ENCODE measurements at places on chromosomes 12 and 14.

- no peak for DNase-seq
These were observed 79.1 kb downstream of the LRIG3 start for GRCh38 chr12:58841058-58841798.

- no peak for DNase-seq
These were observed 24.5 kb downstream of the ASB2 start for GRCh38 chr14:93951635-93952540.

DNA sequence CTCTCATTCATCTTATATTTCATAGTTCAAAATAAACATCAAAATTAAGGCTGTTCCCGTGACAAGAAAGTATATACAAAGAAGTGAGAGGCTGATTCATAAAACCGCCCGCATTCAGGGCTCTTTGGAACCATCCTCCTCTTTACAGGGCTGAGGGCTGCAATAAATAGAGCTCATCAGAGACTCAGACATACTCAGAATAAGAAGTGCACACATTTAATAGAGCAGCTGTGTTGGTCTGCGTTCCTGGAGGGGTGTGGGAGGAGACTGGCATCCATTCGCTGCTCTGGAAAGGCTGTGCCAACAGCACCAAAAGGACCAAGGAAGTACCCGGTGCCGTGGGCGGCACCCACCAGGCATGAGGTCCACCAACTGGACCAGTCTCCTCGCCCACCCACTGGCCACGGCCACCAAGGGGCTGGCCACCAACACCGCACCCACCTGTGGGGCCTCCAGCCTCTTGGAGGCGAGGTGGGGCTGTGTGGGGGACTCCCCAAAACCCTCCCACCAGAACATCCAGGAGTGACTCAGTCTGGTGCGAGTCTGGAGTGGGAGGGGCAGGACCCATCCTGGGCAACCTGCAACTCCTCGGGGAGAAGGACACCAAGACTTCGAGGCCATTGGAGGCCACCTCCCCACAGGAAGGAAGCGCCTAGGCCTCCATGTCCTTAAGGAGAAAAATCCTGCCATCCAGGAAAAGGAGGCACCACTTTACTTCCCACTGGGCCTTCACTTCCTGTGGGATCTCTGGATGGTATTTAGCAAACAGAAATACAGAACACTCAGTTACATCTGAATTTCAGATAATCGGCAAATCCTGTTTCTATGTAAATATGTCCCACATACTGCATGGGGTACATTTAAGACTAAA is 32.7 kb downstream of the VCPKMT start:
- no peak for DNase-seq

GRCh38 chr14:68239988-68240771 is 420.6 kb downstream of the RAD51B start:
- no peak for DNase-seq

DNA sequence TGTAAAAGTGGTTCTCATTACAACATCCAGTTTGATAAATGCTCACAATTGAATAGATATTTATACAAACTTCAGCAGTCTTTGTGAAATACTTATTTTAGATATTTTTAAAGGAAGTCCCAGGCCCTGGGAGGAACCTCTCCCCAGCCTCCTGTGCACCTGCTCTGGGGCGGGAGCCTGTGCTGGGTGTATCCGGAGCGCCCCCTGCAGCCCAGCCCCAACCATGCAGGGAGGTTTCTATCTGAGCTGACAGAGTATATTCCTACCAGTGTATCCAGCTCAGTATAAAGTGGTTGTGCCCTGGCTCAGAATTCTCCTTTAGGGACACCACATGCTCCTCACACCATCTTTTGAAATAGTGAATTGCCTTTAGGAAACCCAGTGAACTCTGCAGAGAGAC is 851.8 kb downstream of the TMEM121 start:
- no peak for DNase-seq

GRCh38 chr12:29703528-29703927 is 80.2 kb downstream of the TMTC1 start:
- DNase-seq: no peak

- no peak for DNase-seq
These were observed 40.3 kb downstream of the ANKRD9 start for GRCh38 chr14:102469261-102469660.
